ENCODE measurements at places on chromosomes 1 and 21. TPM values are rescaled to one million over a fixed set of nuclear protein-coding genes. Genes with fewer than 3 reads are reported as not detected.

DNA sequence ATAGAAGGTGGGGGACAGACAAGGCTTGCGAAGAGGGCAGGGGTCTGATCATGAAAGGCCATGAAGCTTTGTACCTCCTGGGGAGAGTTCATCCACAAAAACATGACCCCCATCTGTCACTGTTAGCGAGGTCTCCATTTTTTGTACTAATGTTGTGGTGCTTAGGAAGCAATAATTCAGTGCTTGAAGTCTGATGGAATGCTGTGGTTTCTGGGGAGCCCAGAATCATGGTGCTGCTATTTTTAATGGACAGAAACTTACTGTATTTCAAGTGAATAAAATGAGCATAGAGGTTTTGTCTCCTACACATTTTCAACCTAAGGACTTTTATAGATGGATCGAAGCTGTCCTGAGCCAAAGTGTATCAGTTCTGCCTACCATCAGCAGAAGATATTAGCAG, 28.2 kb upstream of the RGL1 start:
- no peak for ATAC-seq

DNA sequence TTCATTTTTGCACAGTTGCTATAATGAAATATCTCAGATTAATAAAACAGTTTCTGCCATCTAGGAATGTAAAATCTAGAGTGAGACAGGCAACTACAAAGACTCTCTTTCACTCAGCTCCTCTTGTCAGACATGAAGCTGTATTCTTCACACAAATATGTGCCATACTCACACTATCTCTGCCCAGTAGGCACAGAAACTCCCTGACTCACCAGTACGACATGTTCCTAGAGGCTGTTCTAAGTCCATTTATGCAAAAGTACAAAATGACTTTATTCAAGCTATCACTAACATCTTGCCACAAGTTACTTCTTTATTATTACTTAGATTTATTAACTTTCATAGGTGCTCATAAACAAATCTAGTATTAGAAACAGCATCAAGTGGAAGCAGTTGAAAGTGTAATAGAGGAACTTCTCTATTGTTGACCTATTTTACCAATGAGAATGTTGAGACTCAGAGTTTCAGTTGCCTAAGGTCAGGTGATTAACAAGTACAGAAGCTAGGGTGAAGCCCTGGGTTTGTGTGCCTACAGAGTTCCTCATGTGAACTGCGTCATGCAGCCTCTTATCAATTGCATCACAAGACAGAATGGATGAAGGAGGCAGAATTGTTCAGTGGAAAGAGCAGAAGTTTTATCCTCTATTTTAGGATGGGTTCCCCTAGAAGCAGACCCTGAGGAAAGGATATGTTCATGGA, 98.9 kb downstream of the RGS2 start:
- ATAC-seq, result peak; percentile 70

The RHBG gene
- not detected for total RNA-seq

The GPR25 gene
- not detected for total RNA-seq

The PLA2G2C gene
- 0.31 TPM for total RNA-seq

DNA sequence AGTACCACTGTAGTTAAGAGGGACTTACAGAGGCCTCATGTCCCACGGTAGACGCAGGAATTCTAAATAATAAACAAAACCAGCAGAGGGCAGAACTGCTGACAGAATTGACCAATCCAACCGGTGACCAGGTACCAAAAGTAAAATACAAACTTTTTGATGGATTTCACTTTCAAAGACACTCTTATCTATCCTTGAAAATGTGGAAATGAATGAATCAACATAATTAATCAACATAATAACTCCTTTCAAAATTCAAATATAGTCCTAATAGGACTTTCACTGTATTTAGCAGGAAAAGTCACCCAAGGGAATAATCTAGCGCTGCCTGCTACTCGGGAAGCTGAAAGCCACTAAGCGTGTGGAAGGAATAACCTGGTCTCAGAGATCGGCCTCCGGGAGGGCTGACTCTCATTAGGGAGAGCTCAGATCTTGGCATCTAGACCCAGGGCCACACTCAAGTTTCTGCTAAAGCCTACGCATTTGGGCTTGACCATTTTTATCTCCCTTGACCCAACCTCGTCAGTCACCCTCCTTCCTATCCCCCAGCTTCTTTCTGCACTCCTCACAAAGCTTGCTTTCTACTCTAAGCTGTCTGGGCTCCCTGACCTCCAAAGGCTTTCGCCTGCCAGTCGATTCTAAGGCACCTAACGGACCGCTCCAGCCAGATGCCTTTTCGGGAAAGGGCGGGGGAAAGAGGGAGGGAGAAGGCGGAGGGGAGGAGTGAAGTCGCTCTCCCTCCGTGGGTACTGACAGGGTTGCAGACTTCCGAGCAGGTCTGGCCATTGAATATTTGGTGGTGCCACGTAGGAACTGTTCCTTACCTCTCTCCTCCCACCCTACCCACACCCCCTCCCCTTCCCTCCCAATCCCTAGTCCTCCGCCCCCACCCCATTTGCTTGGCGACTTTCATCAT, 1.6 kb downstream of the COL11A1 start:
- peak; percentile 73 for ATAC-seq

DNA sequence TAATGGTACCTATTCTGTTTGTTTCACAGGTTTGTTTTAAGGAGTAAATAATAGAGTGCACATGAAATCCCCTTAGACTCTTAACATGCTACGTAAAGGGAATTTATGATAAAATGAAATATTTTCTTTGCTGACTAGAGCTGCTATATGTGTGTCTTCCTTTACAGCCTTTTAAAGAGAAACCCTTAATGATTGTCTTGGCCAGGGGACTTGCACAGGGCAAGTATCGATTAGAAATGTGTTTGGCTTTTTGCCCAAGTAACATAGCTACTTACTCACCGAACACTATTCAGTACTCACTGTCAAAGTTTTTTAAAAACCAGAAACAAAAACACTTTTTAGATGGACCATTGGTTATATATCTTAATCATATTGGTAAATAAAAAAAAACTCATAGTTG, 71.3 kb upstream of the KIAA1614 start:
- no peak for ATAC-seq

DNA sequence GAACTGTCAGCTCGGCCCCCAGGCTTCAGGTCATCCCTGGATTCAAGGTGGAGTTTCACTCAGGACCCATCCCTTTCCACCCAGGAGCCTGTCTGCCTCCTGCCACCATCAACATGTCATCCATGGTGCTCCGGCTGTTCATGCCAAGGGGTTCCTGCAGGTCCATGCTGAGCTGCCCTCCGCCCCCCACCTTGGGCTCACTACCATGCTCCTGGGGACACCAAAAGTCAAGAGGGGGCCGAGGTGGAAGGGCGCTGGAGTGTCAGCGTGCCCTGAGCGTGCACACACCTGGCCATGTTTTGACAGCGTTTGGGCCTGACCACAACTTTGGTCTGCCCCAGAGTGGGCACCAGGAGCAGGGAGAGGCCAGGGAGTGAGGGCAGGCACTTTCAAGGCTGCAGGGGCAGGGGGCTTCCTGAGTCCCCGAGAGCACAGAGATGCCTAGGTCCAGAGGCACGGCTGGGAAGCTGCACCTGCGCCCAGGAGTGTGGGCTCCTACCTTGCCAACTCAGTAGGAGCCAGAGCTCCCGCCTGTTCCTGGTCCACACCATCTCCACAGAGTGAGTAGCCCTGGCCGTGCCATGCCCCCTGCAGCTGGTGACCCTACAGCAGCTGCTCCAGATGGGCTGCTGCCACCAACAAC, 639.6 kb upstream of the ZP4 start:
- ATAC-seq, result no peak

DNA sequence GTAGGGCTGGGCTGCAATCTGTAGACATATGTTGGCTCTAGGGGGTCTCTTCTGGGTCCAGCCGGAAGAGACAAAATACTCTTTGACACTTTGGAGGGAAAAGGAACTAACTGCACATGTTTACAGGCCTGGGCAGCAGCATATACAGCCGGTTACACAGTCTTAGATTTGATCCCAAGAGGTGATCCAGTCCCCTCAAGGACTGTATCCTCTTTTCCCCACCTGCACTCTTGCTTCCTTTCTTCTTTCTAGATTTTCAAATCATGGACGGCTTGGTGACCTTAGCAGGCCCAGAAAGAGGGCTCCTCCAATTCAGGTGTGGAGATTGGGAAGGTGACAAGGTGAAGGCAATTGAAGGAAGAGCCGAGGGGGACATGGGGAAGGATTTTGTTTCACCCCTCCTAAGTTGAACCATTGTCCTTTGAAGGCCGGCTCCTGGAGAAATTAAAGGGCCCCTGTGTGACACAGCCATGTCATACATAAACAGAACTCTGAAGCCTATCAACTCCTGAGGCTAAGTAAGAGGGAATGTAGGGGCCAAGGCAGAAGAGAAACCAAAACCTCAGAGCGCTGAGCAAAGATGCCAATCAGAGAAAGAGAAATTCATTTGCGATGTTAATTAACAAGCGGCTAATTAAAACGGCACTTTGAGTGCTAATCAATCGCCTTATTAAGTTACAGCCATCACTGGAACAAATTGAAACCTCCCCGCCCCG, 5.9 kb upstream of the BARHL2 start:
- ATAC-seq, result no peak

DNA sequence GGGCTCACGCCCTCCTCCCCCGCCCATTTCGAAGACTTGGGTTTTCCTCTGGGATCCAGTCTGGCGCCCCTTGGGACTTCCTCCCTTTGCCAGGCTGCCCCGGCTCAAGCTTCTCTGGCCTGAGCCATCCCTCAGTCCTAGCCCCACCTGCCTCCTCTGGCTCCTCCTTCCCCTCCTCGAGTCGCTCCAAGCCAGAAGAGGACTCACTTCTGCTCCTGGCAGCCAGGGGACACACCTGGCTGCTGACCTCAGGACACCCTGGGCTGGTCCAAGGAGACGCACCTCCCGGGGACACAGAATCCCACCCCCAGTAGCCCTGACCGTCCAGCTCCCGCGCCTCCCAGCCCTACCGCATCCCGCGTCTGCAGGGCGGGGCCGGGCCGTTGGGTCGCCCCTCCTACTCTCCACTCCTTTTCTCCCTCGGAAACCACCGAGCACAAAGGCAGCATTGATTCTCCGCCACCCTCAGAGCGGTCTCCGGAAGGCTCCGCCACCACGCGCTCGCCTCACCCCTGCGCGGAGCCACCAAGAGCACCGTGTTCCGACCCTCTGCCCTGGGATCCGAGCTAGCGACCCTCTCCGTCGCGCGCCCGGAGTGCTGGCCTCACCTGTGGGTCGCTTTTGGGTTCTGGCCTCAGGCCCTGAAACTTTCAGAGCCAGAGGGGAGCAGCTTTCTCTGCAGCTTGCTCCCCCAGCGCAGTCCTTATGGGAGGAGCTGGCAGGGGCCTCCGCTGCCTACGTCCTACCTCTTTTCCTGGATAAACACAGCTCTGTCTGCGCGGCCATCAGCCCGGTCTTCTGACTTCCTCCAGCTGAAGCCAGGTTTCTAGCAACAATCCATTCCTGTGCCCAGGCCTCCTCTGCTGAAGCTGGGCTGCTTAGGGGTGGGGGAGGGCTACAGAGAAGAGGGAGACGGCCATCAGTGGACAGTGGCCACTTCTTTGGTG, at the start of gene C2CD4D:
C2CD4D (minus strand) TSS at position 364 of the 947 bp plus-strand sequence. CDS start 831 bp downstream, outside the sequence.
- ATAC-seq, result peak; percentile 27

The OR2L8 gene
- total RNA-seq, result not detected

GRCh38 chr1:3501856-3502640, 47.6 kb downstream of the ARHGEF16 start:
- ATAC-seq, result peak; percentile 39

DNA sequence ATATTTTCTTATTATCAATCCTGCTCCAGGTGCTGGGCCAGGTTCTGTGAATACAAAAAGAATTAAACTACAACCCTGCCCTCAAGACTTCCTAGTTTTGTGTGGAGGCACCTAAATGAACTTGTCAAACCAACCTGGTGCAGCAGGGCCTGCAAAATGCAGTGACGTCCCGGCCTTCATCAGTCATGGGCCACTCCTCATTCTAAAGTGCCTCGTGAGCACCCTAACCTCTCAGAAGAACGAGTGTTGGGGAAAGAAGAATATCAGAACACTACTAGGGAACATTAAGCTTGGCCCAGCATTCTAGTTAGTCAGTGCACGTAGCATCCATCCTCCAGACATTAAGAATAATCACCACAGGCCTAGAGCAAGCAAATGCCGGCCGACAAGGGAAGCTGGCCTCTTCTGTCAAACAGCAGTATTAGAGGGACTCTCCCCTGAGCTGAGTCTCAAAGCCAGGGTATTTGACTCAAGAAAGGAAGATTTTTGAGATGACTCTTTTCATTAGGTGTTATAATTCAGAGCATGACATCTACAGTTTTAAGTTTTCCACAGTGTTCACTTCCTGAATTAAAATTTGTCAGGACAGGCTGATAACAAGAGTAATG, 137.9 kb downstream of the SLC45A1 start:
- ATAC-seq, result peak; percentile 40

GRCh38 chr1:40032240-40032891, 8.2 kb upstream of the CAP1 start:
- ATAC-seq, result peak; percentile 56

The SERPINC1 gene
- not detected for total RNA-seq

All from gastroesophageal sphincter (tissue), 4 donors.